ENCODE measurements at places on chromosomes 5 and 9.

DNA sequence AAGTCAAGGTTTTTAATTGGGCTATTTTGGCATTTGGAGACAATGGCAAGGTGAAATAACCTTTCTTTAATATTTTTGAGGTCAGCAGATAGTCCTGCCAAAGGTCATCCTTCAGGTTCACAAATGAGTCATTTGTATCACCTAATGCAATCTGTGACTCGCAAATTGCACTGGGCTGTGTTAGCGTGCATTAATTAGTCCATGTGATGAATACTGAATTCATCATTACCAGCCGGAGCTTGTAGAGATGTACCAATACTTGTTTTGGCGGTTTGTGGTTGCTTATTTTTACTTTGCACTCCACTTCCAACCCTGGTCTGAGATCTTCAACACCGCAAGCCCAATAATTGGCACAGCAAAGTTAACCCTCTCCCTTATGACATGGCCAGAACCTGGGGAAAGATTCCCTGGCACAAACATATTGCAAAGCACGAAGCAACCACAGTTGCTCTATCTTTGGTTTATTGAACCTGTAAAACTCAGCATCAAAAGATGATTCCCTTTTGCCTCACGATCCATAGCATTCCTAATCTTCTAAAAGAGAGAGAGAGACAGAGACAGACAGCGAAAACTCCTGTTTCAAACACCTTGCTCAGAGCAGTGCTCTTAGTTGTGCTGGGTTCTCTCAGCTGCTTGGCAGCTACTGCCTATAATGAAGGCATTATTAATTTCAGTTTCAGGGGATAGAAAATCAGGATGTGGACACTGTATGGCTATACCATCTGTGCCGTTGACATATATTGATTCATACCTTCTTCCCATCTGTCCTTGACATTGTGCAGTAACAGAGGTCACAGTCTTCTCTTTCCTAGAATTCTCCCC is 178.1 kb downstream of the EBF1 start:
- DNase-seq, result no peak

DNA sequence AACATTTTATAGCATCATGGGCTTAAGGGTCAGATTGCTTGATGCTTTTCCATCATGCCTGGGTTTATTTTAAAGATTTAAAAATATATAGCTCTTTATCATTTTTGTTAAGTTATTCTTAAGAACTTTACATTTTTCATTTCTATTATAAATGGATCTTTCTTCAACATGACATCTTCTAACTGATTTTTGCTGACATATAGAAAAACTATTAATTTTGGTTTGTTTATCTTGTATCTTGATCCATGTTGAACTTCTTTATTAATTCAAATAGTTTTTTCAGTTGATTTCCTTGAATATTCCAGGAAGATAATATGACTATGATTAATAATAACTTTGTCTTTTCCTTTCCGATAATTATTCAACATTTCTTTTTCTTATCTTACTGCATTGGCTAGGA is 237.9 kb upstream of the CLINT1 start:
- no peak for DNase-seq

DNA sequence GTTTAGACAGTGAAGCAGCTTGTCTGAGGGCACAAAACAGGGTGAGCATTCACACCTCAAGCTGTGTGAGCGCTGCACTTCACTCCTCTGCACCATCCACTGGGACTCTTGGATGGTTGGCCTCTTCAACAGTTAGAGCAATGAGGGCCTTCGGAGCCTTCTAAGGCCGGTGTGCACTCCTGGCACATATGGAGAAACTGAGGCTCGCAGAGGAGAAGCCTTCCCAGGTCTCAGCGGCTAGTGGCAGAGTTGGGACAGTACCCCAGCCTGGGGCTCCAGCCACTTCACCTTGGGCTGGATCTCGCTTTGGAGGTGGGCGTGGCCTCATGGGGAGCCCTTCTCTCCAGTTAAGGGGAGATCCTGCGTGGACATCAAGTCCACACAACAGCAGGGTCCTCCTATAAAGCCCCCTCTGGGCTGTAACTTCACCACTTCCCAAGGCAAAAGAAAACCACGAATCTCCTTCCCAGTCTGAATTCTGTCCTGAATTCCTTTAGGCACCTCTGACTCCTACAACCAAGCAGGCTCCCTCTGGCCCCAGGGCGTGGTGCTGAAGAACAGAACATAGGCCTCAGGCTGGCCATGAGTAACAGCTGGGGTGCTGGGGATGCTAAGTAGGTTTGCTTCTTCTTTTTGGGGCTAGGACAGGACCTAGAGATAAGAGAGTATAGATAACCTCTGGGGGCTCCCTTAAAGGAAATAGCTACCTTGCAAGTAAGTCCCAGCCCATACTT is 30.5 kb upstream of the CSF1R start:
- DNase-seq, result no peak

DNA sequence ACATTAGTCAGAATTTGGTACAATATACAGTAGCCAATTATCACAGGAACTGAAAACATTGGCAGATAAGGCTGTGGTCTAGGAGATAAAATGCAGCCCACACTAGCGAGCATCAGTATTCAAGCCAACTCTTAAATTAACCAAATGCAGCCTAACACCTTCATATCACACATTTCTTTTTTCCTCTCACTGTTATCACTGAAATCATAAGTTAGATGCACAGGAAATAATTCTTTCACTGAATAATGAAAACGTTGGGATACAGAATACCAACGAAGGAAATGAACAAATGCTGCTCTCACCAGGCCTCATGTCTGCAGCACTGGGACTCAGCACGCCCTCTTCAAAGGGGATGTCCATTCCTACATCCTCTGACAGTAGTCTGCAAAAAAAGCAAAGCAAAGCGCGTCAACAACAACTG is 109.1 kb upstream of the PCA3 start:
- no peak for DNase-seq

GRCh38 chr5:36270876-36271575 is 29.3 kb upstream of the NADK2 start:
- DNase-seq, result no peak

DNA sequence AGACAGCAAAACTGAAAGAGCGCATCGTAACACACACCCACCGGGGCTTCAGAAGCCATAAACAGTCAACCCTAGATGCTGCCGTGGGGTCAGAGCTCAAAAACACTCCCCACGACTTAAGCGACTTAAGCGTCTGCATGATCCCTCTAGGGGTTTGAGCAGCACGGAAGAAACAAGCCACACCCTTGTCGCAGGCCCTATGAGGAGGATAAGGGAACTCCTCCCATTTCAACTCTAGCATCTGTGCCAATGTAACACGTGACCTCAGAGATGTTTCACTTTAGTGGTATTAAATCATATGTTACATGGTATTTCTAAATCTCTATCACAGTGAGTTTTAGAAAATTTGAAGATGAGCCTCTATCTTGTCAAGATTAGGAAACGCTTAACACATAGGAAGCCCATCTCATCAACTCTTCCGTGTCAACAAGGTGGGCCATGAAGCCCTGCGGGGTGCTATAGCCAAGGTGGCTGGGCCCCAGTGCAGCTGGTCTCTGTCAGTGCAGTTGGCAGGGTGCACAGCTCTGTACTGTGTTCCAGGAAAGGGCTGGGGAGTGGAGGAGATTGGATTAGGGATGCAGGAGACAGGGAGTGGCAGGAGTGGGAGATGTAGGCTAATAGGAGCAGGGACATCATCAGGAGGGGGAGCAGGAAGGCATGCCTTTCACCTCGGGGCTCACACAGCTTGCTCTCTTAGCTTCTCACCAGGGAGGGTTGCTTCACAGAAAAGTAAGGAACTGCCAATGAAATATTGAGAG is 33.1 kb downstream of the ZCCHC9 start:
- DNase-seq, result no peak

GRCh38 chr5:135606431-135606830 is 27.6 kb upstream of the CXCL14 start:
- DNase-seq, result no peak

DNA sequence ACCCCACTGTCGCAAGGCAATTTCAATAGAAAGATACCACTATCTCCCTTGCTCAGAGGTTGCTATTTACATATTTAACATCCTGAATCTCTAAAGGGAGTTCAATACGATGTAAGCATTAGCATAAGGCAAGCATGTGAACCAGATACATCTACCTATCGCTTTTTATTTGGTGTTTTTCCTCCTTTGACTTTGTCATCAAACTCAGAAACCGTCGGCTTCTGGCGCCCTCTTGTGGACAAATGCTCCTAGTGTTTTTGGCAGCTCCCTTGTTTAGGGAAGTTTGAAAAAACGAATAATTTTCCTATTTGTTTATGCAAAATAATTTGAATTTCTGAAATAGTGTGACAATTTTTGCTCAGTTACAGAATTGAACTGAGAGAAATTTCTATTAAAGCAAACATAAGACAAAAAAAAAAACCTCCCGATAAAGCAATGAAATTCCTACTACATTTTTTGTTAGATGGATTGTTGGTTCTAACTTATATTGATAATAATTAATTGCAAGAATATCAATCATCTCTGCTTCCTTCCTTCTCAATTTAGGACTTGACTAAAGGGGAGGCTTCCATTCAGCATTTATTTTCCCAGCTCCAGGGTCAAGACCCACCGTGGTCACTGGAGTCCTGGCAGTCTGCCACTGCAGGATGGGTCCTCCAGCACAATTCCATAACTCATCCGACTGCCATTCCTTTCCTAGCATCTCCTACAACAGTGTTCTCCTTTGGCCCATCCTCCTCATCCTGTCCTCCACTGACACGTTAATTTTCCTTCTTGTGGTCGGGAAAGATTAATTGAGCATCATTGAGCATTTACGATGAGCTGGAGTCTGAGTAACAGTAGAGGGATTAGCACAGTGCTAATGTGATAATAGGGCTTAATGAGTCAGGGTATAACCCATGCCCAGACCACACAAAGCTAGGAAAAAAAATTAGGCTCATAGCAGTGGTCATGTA is 131.8 kb upstream of the CHD1 start:
- DNase-seq, result peak; percentile 77

- no peak for DNase-seq
Observed at GRCh38 chr9:124285903-124286291, 28.1 kb downstream of the NEK6 start.

GRCh38 chr9:134439368-134439784 is 113.1 kb downstream of the RXRA start:
- DNase-seq, result no peak

- DNase-seq, result no peak
Observed at GRCh38 chr5:116577064-116577788, 2.6 kb upstream of the SEMA6A start.

DNA sequence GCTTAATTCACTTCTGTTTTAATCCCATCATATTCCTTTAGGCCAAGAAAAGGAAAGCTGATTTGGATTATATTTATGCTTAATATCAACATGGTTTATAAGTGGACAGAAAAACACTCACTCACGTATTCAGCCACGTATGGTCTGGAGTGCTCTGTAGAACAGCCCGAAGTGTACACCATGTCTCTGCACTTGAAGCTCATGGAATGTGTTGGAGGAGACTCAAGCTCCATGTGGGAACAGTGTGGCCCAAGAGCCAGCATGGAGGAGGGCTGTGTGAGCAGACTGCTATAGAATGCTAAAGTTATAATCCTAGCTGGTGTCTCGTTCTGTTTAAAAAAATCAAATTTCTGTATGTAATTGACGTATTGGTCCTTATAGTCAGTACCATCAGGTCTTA is 32.9 kb downstream of the OTULINL start:
- DNase-seq, result no peak

DNA sequence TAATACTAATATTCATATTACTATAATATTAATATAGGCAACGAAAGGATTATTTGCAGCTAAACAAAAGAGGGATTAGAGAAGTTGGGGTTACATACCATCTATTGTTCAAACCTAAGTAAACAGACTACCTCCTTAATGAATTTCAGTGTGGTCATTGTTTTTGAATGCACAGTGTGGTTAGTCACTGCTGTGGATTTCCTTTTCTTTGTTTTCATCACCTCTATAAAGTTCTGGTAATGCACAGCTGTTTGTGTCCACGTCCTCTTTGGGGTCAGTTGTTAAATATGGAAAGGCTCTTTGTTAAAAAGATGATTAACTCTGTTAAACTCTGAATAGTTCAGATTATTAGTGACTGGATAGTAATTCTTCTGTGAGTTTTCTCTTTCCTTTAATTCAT is 233.6 kb downstream of the MAST4 start:
- no peak for DNase-seq

DNA sequence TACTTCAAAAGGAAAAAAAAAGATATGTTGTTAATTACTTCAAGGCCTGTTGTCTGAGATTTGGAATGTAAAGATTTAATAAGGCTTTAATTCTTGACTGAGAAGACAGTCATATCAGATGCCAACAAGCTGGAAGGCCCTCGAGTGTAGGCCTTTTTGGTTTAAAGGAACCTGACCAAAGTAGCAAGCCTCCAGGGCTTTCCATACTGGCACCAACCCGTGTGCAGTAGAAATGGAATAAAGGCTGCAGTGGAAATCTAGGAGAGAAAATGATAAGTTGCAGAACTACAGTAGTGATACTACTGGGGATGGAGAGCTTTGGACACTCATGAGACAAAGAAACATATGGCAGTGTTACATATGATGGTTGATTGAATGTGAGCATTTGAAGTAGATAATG is 358.0 kb downstream of the TAF11L14 start:
- DNase-seq, result no peak

DNA sequence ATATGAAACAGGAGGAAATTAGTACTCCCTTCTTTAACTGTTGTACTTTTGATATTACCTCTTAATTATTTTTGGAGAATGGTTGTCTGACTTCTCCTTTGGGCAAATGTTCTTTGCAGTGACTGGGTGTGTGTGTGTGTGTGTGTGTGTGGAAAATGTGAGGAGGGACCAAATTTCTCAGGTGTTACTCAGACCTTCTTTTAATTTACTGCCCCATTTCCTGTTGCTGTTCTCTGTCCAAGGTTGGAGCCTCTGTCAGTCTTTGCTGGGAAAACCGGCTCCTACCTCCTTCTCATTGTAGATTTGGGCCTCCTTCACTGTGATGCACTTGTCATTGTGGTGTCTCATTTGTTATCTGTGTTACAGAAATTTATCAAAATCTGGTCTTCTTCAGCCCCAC is 68.4 kb downstream of the PBX3 start:
- DNase-seq, result no peak

DNA sequence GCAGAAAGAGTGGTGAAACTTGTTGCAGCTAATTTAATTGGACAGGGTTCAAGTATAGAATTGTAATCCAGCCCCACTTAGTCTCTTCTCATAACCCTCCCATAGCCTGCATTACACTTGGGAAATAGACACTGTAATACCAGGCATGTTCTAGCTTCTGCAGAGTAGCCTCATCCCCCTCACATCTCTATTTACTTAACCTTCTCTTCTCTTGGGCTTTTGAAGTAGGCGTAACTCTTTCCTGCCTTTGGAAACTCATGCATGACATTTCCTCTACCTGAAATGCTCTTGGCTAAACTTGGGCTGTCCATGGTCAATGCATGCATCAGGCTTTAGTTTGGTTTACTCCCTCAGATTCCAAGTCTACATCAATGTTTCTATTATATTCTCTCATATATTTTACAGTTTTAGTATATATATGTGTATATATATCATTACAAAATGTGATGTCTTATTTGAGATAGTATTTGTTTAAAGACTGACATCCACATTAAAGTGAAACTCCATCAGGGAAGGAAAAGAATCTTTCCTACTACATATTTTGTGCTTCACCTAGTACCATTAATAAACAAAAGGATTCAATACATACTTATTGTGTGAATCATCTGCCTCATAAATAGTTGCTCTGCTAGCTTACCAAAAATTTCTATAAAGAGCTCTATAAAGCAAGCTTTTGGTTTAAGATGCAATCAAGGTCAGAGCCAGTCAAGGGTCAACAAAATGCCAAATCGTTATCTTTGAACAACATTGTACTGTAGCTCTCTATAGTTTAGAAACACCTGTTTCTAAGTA is 1158.0 kb downstream of the MAT2B start:
- no peak for DNase-seq

- no peak for DNase-seq
Observed at GRCh38 chr5:102545175-102545574, 46.4 kb upstream of the SLCO6A1 start.

GRCh38 chr9:76646249-76646648 is 118.0 kb upstream of the PCA3 start:
- DNase-seq, result no peak
